ENCODE measurements at places on chromosomes 5 and 9.

DNA sequence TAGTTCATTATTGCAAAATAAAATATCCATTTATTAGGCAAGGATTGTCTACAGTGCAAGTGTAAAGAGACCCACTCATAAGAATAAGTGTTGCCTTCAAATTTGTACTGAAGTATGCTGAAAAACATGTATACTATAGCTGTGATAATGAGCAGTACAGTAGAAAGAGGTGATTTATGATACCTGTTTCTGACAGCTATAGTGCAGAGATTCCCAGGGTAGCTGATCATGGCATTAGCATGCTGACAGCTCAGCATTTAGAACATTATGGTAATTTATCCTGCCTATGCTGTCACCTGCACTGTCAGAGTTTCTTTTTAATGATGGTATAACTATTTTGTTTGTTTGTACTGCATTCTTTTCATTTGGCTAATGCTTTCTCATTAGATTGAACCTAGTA is 177.6 kb upstream of the TLX3 start:
- DNase-seq: no peak

DNA sequence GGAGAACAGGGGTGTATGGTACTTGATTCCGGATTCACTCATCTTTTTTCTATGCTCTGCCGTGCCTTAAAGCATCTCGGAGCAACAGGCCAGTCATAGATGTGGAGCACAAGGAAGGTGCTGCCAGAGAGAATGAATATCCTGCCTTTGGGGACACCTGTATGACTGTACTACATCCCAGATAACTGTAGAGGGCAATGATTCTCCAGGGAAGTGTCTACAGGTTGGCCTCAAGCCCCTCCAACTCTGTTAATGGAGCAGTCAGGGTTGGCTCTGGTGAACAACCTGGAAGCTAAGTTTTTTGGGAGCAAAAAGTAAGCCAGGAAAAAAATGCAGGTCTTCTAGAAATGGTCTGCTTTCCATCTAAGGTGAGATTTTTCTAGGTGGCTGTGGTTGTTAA is 71.0 kb downstream of the NREP start:
- no peak for DNase-seq

DNA sequence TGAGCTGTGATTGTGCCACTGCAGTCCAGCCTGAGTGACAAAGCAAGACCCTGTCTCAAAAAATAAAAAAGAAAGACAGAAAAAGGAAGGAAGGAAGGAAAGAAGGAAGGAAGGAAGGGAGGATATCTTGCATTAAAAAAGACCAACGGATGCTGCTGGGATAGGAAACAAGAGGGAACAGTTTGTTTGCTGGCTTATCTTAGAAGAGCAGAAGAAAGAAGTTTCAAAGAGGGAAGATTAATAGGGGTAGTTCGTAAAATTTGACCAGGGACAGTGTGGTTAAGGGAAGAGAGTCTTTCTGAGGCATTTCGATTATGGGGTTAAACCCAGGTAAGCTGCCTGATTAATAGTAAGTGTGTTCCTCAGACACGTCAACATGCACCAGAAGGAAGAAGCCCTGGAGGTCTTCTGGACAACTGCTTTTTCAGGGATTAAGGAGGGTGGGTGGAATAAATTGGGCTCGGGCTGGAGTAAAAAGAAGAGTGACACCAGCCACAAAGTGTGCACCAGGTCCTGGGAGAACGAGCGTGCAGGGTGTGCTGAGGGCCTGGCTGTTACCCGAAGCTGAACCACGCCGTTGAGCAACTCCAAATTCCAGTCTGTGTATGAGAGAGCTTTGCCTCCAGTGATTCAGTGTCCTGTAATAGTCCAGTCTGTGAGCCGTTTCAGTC is 24.8 kb downstream of the FYB1 start:
- DNase-seq: peak; percentile 96

DNA sequence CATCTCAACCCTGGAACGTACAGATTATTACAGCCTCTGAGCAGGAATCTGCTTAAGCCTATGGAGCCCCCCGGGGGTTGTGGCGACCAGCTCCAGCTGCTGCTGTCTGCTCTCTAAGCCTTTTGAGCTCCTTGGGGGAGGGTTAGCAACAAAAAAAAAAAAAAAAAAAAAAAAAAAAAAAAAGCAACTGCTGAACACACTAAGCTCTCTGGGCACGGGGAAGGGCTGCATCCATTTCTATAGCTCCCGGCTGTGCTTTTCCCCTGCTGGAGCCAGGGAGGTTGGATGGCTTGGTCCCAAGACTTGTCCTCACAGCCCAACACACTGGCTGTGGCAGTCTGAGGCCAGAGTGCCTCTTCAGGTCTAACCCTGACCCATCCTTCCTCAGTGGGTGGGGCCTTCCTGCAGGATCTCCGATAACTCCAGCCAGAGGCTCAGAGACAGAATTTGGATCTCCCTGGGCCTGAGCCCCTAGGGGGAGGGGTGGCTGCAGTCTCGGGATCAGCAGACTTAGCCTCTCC is 82.1 kb downstream of the FBN2 start:
- DNase-seq: peak; percentile 52

DNA sequence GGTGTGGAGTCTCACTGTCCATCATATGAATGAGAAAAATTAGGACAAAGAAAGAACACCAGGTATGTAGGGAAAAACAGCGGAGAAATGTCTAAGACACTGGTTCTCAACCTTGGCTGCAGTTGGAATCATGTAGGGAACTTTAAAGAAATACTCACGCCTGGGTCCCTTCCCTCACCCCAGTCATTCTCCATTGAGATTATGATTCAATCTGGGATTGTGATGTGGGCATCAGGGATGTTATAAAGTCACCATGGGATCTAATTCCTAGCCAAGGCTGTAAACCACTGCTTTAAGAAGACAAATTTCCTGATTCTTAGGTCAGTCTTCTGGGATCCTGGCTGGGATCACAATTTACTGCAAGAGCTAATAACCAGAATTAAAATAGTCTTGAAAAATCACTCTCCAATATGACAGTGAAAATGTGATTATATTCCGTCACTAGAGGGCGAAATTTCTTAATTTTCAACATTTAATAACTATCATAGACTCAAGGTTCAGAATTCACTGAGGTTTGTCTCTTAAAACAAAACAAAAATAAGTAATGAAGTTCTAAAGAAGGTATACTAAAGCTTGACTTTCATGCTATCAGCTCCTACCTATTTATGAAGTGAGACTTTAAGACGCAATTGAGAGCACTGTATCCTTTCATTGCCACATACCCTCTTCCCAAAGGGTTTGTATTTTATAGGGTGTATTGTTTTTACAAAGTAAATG is 60.5 kb downstream of the GLDC start:
- peak; percentile 79 for DNase-seq

DNA sequence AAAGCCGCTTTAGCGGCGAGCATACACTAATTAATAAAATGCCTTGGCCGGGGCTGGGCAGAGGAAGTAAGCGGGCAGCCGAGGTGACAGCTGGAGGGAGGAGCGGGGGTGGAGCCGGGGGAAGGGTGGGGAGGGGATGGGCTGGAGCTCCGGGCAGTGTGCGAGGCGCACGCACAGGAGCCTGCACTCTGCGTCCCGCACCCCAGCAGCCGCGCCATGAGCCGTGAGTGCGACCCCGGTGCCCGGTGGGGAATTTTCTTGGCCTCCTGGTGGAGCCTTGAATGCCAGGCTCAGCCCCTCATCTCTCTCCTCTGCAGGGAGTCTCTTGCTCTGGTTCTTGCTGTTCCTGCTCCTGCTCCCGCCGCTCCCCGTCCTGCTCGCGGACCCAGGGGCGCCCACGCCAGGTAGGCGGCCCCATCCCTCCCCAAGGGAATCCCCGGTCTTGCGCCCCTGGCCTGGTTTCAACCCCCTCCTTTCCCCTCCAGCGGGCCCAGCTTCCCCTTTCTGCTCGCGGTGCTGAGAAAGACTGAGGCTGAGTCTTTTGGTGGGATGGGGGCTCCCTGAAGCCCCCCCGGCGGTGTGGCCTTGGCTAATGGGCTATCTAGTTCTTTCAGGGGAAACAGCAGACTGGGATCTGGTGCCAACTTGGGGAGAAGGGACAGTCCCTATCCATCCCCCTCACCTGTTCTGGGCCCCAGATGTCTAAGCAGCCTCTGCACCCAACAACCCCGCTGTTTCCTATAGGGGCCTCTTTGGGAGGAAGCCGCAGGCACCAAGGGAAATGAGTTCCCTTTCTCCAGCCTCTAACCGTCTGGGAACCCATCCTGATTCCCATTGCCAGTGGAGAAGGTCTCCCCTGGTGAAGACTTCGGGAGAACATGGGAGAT is at the start of gene PTGS1:
TSS of gene PTGS1 (plus strand) at position 156 of the 887 bp plus-strand sequence. CDS start at position 217, 61 bp downstream.
- peak; percentile 77 for DNase-seq

GRCh38 chr5:150066436-150066835 is 19.9 kb downstream of the CSF1R start:
- no peak for DNase-seq

GRCh38 chr9:106945727-106946660 is 83.0 kb downstream of the ZNF462 start:
- peak; percentile 82 for DNase-seq

DNA sequence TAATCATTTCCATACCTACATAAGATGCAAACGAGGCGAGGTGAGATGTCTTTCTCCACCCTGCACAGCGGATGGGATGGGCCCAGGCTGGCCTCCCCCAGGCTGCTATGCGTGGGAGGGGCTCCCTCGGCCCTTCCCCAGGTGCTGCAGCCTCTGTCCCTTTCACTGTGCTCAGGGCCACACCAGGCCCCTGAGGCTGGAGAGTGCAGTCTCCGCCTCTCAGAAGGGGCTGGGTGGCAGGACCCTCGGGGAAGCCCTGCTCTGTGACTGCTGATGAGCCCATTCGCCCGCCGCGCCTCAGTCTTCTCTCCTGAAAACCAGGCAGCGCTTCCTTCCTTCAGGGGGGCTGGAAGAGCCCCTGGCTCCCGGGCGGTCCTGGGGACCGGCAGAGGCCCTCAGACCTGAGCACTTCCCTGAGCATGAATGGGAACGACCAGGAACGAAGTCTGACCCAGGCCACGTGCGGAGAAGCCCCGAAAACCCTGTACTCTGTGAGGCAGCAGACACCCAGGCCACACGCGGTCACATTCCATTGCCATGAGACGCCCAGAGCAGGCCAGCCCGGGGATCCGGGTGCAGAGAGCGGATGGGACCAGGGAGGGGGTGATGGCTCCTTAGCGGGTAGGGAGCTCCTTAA is 21.9 kb upstream of the NOTCH1 start:
- DNase-seq: peak; percentile 87

DNA sequence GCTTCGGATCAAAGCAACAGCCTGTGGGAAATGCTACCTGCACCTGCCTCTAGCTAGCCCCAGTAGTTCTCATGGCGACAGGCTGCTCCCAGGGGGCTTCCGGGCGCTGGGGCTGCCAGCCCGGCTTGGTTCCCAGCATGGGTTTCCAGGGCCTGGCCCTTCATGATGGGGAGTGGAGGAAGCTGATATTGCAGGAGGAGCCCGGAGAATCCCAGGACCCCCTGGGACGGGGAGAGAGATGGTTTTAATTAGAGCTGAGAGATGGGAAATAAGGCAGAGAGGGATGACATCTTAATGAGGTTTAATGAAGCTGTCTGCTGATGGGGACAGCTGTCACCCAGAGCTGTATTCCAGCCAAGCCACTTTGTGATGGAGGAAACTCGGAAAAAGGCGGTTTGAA is 78.6 kb downstream of the CFAP77 start:
- no peak for DNase-seq

GRCh38 chr5:132184588-132184987 is 43.1 kb downstream of the P4HA2 start:
- DNase-seq: no peak

DNA sequence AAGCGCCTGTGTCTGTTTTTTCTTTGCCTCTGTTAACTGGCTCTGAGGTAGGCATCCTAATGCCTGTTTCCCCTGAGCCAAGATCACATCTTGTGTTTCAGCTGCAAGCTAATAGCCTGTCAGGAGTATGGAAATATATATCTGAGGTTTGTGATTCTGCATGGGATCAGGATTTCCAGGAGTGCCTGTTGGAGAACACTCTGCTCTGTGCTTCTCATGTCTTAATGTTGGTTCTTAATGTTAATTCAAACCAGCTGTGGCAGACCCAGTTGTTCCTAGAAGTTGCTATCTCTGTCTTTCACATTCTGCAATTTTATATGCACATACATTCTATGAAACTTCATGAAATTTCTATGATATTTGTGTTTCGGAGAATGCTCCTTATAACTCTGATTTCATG is 72.1 kb downstream of the PGM5 start:
- DNase-seq: peak; percentile 9

- DNase-seq: peak; percentile 79
Measured at GRCh38 chr9:16671591-16672137, 198.8 kb downstream of the BNC2 start.

DNA sequence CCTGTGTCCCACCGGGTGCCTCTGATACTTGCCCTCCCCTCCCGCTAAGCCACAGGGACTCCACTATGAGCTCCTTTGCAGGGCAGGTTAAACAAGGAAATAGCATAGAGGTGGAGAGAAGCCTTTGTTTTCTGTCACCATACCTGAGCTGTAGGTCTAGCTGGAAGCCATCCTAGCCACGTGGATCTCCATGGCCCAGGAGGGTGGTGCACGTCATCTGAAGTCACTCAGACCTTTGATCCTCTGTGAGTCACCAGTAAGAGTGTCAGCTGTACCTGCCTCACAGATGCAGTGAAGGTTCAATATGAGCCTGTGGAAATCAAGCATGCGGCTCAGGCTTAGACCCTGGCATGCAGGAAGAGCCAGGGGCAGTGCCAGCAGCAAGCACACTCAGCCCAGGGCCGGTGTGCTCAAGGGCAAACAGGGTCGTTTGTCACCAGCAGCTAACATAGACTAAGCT is 55.1 kb downstream of the ASS1 start:
- DNase-seq: no peak

- peak; percentile 60 for DNase-seq
Measured at GRCh38 chr9:136546697-136547501, 1.1 kb upstream of the NOTCH1 start.

DNA sequence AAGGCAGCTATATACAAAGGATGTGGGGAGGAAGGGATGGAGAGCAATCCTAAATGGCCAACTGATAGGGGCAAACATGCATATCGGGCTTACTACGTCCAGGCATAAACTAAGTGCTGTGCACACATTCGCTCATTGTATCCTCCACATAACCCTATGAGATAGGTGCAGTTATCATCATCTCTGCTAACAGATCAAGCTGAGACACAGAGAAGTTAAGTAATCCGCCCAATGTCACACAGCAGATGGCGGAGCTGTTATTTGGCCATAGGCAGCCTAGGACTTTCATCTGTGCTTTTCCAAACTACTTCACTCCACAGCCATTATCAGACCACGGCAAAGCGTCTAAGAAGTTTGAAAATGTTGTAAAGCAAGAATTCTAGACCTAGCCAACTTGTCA is 197.5 kb downstream of the RGS3 start:
- DNase-seq: no peak

DNA sequence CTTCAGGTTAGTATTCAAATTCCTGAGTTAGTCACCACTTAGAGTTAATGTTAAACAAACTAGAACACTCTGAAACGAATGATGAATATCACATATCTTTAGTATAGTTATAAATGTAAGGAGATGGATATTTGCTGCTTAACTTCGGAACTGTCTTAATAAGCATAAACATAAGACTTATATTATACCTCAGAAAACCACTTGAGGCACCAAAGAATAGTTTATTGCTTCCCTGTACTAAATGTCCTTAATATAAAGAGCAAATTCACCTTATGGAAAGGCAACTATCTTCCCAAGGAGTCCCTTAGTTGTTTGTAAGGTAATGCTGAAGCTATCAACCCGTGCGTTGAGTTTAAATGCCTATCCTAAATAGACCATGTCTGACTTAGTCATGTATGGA is 300.0 kb upstream of the ADAMTSL1 start:
- peak; percentile 34 for DNase-seq
